ENCODE measurements at places on chromosomes 11 and 22. TPM values are rescaled to one million over a fixed set of nuclear protein-coding genes. Genes with fewer than 3 reads are reported as not detected.
A peak's percentile ranks its signal among the peaks of the same experiment; 100 is the strongest.

DNA sequence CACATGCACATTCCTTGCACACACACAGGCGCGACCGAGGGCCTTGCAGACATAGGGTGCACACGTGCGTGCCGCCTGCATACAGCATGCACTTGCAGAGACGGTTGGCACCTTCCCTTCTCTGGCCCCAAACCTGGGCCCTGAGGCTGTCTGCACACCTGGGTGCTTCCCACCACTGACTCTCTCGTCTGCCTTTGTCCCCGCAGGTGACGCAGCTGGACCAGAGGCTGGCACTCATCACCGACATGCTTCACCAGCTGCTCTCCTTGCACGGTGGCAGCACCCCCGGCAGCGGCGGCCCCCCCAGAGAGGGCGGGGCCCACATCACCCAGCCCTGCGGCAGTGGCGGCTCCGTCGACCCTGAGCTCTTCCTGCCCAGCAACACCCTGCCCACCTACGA is 38.0 kb downstream of the CDKN1C start:
- H3K36me3 ChIP-seq: no peaks in the 10 kb centered on the region
- DNase-seq: no peak
- no peak overlapping the region for H3K4me3 ChIP-seq
- H3K4me1 ChIP-seq: peaks cover 10% of the 10 kb centered on the region
- H3K27ac ChIP-seq: no peak overlapping the region

- no peaks in the 10 kb centered on the region for H3K36me3 ChIP-seq
- no peak overlapping the region for H3K4me3 ChIP-seq
- no peaks in the 10 kb centered on the region for H3K27me3 ChIP-seq
- H3K4me1 ChIP-seq: peaks cover 13% of the 10 kb centered on the region
Measured at GRCh38 chr22:42399315-42400271, 32.6 kb downstream of the NFAM1 start.

DNA sequence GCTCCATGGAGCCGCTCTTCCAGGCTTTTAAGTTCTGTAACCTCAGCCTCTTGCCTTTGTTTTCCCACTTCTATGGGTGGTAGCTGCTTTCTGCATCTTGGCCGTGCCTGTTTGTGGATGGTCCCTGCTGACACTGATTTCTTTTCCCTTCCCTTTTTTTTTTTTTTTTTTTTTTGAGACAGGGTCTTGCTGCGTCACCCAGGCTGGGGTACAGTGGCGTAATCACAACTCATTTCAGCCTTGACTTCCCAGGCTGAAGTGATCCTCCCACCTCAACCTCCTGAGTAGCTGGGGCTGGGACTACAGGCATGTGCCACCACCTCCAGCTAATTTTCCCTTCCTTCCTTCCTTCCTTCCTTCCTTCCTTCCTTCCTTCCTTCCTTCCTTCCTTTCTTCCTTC is 57.7 kb upstream of the EP300 start:
- peaks cover 4% of the 10 kb centered on the region for H3K4me1 ChIP-seq
- H3K4me3 ChIP-seq: no peak overlapping the region
- H3K27me3 ChIP-seq: no peaks in the 10 kb centered on the region
- H3K36me3 ChIP-seq: no peaks in the 10 kb centered on the region

MS4A6E gene
- not detected for polyA plus RNA-seq

DNA sequence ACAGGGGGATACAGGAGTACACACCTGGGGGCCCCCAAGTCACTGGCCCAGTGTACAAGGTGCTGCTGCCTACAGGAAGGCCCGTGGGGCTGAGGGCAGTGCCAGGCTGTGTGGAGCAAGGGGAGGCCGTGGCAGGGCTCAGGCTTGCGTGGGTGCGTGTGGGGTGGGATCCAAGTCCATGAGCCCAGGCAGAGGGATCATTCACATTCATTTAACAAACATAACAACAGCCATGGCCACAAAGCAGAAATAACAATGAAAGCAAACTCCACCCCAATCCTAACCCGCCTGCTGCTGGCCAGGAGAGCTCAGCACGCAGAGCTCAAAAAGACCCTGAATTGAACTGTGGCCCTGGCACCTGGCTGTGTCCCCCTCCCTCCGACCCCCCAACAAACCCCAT is 17.0 kb upstream of the SCGB1A1 start:
- H3K27ac ChIP-seq: no peak overlapping the region
- no peaks in the 10 kb centered on the region for H3K36me3 ChIP-seq
- no peaks in the 10 kb centered on the region for H3K4me1 ChIP-seq
- 0 out of 2 replicates have a peak, but pooled peaks cover 2% of the 10 kb centered on the region for H3K27me3 ChIP-seq
- H3K4me3 ChIP-seq: no peak overlapping the region

GRCh38 chr11:118785362-118785761 is 5.6 kb downstream of the DDX6 start:
- 0 out of 2 replicates have a peak, but pooled peaks cover 3% of the 10 kb centered on the region for H3K4me1 ChIP-seq
- no peak for DNase-seq
- no peak overlapping the region for H3K27ac ChIP-seq
- H3K4me3 ChIP-seq: no peak overlapping the region
- peaks cover 24% of the 10 kb centered on the region for H3K36me3 ChIP-seq

DNA sequence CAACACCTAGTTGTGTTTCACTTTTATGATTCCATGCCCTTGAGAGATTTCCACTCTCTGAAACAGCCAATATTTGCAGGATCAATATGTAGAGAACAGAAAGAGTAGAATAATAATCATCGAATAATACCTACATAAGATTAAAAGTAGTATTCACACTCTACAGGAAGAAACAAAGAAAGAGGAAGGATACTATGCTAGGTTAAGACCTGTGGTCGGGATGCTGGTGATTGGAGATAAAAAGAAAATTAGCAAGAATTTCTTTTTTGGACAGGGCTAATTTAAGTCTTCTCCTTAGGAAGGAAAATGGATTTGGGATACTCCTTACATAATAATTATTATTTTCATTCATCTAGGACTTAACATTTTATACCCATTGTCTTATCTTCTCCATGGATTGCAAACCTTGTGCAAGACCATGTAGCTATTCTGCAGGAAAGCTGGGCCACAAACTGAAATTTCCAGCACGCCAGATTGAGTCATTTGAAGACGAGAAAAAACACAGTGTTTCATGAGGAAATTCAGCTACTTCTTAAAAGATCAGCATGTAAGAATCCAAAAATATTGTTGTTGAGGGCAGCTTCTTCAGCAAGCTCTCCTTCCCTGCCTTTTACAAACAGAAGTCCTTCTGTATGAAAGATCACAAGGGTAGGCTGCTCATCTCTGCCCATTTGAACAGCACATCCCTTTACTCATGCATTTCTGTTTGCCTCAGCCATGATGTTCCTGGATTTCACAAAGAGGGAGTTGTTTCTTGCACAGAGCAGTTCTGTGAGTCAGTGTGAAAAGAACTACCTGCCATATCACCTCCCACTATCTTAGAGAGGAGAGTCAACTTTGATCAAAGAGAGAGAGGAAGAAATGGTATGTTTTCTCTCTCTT is 90.7 kb downstream of the FAM76B start:
- DNase-seq: no peak
- H3K36me3 ChIP-seq: no peaks in the 10 kb centered on the region
- no peaks in the 10 kb centered on the region for H3K4me1 ChIP-seq
- H3K4me3 ChIP-seq: no peak overlapping the region
- no peak overlapping the region for H3K27ac ChIP-seq
- no peaks in the 10 kb centered on the region for H3K27me3 ChIP-seq

DNA sequence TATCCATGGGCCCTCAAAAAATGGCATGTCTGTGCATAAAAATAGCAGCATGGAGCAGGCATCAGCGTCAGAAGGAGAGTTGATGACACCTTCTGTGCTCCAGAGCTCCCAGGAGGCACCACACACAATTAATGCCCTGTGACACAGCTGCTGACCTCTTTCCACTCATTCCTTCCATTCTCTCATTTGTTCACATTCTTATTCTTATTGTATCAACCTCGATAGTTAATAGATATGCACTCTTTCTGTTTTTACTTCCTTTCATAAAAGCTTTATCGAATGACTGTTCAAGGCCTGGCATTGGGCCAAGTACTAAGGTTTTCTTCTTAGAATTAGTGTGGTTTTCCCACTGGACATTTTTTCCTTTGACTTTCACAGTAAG is 266.0 kb upstream of the MTNR1B start:
- no peak overlapping the region for H3K4me3 ChIP-seq
- H3K27me3 ChIP-seq: no peaks in the 10 kb centered on the region
- DNase-seq: no peak
- no peaks in the 10 kb centered on the region for H3K4me1 ChIP-seq
- no peaks in the 10 kb centered on the region for H3K36me3 ChIP-seq

GRCh38 chr22:34534101-34534500 is 531.9 kb upstream of the ISX start:
- no peaks in the 10 kb centered on the region for H3K4me1 ChIP-seq
- no peak overlapping the region for H3K4me3 ChIP-seq
- H3K27me3 ChIP-seq: no peaks in the 10 kb centered on the region
- DNase-seq: no peak
- no peak overlapping the region for H3K27ac ChIP-seq

GRCh38 chr11:86623041-86623621 is 49.3 kb downstream of the ME3 start:
- H3K4me1 ChIP-seq: no peaks in the 10 kb centered on the region
- no peaks in the 10 kb centered on the region for H3K36me3 ChIP-seq
- no peaks in the 10 kb centered on the region for H3K27me3 ChIP-seq
- DNase-seq: no peak
- no peak overlapping the region for H3K27ac ChIP-seq

GRCh38 chr11:121553389-121553788 is 100.6 kb upstream of the SORL1-AS1 start:
- H3K36me3 ChIP-seq: peaks cover 54% of the 10 kb centered on the region
- no peak overlapping the region for H3K4me3 ChIP-seq
- no peak for DNase-seq
- no peaks in the 10 kb centered on the region for H3K4me1 ChIP-seq
- H3K27me3 ChIP-seq: no peaks in the 10 kb centered on the region

DNA sequence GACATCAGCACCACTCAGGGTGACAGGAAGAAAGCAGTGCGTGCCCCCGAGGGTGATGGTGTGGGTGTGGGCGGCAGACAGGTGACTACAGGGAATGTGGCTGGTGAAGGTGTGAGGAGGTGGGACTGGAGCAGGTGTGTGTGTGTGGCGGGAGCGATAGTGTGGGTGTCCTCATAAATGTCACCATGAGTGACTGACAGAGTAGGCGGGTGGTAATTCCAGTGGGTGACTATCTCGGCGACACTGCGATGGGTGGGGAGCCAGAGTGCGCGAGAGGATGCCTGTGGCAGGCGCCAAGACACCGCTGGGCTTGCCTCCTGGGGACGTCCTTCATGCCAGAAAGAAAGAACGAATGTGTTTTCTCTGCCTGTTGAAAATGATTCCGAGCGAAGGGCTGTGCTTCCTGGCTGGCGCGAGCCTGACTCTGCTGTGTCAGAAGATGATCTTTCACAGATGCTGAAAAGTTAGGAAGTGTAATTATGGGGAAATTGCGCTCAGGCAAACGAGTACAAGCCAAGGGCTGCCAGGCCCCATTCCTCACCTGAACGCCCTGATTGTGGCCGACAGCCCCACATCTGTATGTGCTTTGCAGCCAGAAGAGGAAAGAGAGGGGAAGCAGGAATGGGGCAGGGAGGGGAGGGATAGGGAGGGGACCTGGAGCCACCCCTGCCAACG is 98.8 kb upstream of the CD82 start:
- no peaks in the 10 kb centered on the region for H3K27me3 ChIP-seq
- H3K27ac ChIP-seq: no peak overlapping the region
- H3K4me1 ChIP-seq: peaks cover 6% of the 10 kb centered on the region
- no peaks in the 10 kb centered on the region for H3K36me3 ChIP-seq
- no peak overlapping the region for H3K4me3 ChIP-seq

DNA sequence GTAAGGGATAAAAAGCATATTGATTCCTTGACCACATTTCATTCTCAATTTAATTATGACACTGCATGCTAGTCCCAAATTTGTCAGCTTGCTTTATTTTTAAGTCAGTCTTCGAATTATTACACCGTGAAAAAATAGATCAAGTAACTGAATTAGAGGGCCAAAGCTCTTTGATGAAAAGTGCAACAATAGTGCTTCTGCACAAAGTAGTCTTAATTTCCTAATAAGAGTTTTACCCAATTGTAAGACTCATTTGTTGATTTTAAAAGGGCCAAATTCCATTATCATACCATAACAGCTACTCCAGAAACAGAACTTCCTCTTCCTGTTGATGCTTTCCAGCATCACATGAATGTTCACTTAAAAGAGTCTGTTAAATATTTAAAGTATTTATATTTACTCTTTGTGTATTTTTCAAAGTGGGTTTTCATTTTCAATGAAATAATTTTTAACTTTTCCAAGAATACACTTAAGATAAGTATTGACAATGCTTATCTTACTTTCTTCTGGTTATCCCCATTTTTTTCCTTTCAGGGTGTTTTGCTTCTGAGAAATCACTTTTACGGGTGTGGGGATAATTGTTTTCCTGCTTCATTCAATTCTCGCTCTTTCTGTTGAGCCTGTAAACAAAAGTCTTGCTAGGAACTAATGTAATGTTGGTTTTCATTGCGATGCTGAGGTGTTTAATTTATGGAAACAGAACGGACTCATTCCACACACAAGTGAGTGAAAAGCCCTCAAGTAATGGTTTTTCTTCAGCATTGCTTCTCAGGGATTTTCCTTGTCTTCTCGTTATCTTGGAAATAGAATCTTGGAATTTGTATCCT is 2.1 kb downstream of the ARHGEF12 start:
- H3K4me1 ChIP-seq: peaks cover 8% of the 10 kb centered on the region
- no peak for DNase-seq
- H3K27ac ChIP-seq: no peak overlapping the region
- H3K4me3 ChIP-seq: peak overlapping the region; percentile 94
- H3K36me3 ChIP-seq: no peaks in the 10 kb centered on the region
- H3K27me3 ChIP-seq: no peaks in the 10 kb centered on the region

GRCh38 chr22:42263944-42264343 is 6.5 kb downstream of the TCF20 start:
- H3K27me3 ChIP-seq: no peaks in the 10 kb centered on the region
- peaks cover 4% of the 10 kb centered on the region for H3K4me1 ChIP-seq
- no peak overlapping the region for H3K4me3 ChIP-seq
- no peak overlapping the region for H3K27ac ChIP-seq

CEND1 gene
- polyA plus RNA-seq: 1.3 TPM
